ENCODE measurements at places on chromosomes 12 and 14.

GRCh38 chr12:68815232-68815927, 7.4 kb downstream of the MDM2 start:
- DNase-seq = no peak

DNA sequence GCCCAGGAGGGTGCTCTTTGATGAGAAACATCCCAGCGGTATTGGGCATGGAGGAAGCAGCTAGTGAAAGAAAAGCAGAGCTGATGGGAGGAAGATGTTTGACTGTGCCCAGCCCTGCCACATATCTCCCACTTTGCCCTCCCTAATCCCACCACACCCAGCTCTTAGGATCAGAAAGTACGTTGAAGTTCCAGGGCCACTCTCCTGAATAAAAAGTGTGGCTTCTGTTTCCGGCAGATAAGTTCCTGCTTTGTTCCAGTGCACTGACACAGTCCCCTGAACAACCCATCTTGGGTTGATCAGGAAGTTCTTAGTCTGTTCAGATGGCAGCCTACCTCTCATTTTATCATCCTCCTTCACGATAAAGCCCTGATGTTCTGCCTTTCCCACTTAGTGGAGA, 16.5 kb downstream of the TPCN1 start:
- DNase-seq = no peak

DNA sequence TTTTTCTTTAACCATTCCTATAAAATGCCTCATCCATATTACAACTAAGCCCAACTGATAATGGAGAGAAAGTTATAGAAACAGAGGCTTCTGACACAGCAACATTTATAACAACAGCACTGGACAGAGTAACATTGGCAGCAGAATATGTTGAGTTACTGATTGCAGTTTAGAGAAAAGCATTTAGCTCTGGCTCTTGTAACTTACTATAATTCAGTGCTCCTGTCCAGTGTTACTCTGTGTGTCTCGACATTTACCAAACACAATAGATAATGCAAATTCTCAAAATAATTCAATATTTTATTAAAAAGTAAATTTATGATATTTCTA, 356.1 kb downstream of the CEP128 start:
- DNase-seq = no peak

DNA sequence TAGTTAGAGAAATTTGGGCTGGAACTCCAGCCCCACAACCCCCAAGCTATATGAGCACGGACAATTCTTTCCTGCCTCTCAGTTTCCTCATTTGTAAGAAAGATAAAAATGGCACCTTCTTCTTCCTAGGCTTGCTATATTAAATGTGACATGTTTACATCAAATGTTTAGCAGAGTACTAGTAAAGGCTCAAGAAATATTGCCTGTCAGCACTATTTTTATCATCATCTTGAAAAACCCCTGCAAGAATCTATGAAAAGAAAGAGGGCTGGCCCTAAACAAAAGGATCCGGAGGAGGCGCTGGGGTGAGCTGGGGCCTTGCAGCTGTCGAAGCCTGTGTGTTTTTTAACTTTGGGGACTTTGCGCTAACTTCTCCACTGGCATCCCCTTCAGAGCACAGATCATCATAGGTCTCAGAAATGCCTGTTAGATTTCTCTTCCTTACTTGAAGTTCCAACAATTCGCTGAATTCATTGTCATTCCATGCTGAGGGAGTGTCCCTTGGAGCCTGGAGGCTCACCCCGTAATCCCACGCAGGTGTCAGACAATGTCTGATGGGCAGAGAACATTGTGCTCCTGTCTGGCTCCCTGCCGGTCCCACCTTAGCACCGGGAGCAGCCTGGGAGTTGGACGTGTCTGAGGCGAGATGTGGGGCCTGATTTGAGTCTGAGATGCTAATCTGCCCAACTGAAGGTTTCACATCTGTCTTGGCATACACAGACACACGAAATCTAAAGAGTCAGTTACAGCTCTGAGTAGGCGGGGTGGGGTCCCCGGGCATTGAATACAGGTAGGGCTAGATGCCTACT, 206.8 kb downstream of the NUAK1 start:
- no peak for DNase-seq

DNA sequence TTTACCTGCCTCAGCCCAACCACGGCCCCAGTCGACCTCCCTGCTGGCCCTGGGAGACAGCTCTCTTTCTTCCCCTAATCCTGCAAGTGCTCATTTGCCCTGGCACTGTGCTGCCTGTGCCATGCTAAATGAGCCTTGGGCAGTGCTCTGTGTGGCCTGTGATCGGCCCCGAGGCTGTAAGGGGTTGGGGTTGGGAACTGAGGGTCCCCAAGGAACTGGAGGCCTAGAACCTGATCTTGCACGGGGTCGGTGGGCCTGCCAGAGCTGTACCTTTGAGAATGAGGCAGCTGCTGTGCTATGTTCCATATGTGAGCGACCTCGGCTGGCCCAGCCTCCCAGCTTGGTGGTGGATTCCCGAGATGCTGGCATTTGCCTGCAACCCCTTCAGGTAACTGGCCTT, 2.8 kb downstream of the RNF31 start:
- DNase-seq = no peak

- no peak for DNase-seq
Observed at GRCh38 chr14:104240434-104241157, 102.2 kb downstream of the KIF26A start.

- no peak for DNase-seq
Observed at GRCh38 chr14:55760789-55761566, 181.0 kb downstream of the KTN1 start.

GRCh38 chr12:110813285-110813684, 33.5 kb upstream of the CCDC63 start:
- no peak for DNase-seq

DNA sequence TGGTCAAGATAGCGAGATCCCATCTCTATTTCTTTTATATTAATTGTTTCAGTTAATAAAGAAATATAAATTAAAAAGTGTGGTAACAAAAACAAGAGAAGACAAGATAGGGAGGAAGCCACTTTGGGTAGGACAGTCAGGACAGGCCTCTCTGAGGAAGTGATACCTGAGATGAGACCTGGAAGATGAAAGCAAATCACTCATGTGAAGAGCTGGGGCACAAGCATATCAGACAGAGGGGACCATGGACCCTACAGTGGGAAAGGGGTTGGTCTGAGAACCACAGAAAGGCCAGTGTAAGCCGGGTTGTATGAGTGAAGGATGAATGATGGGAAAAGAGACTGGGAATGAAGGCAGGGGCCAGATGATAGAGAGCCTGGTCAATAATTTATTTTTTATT, 1.8 kb upstream of the MED6 start:
- DNase-seq = no peak

DNA sequence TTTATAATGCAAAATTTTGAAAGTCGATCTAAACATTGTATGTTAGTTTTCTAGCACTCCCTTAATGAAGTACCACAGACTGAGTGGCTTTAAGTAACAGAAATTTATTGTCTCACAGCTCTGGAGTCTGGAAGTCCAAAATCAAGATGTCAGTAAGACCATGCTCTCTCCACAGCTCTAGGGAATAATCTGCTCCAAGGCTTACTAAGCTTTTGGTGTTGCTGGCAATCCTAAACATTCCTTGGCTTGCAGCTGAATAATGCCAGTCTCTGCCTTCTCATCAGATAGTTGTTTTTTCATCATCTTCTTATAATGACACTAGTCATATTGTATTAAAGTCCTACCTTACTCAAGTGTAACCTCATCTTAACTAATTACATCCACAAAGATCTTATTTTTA, 102.2 kb downstream of the RASSF9 start:
- DNase-seq = no peak

GRCh38 chr14:49972823-49973222, 79.9 kb downstream of the ARF6 start:
- peak; percentile 70 for DNase-seq

- no peak for DNase-seq
Observed at GRCh38 chr14:83908419-83908818, 1621.5 kb upstream of the FLRT2 start.

- DNase-seq = peak; percentile 69
Observed at GRCh38 chr12:10190558-10191388, 11.9 kb downstream of the TMEM52B start.

- DNase-seq = no peak
Observed at GRCh38 chr14:35085441-35085840, 36.3 kb downstream of the PPP2R3C start.

DNA sequence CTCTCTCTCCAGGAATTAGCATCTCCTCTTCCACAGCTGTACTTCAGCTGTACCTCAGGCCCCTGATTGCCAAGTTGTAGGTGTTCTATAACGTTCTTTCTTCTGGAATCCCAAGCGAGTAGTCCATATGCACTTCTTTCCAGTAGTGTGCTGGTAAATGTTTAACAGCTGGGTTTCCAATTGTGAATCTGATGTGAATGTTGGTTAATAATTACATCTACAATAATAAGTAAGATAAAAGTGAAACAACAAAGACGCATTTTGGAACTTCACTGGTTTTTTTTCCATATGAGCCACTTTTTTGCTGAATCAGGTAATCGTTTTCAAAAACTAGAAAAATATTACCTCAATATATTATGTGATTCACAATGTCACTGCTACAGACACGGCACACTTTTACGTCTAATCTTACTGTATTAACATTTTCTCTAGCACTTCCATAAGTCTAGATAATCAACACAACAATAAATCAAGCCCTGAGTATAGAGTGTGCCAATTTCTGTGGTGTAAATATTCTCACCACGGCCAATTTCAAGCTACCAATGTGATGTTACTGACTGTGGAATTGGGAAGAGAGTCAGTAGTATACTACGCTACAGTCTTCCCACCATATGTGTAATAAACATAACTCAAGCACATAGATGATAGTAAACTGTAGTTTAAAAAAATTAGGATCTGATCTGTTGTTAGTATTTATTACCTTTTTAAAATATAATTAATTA, 113.0 kb downstream of the ZFP36L1 start:
- no peak for DNase-seq

- no peak for DNase-seq
Observed at GRCh38 chr12:58576916-58577315, 343.4 kb downstream of the LRIG3 start.

DNA sequence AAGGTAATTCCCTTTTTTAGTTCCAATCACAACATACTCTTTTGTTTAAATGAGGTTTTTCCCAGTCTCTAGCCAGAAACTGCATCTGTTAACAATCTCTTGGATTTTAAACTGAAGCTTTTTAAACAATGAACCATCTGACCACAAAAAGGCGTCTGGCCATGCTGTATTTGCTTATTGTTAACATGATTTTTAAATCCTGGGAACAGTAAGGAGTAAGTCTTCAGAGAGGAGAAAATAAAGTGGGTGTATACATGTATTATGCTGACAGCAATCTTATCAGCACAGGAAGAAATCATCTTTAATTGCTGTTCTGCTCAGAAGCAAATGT, 106.2 kb downstream of the DAAM1 start:
- DNase-seq = no peak

GRCh38 chr12:16588812-16589211, 17.1 kb downstream of the LMO3 start:
- DNase-seq = no peak

DNA sequence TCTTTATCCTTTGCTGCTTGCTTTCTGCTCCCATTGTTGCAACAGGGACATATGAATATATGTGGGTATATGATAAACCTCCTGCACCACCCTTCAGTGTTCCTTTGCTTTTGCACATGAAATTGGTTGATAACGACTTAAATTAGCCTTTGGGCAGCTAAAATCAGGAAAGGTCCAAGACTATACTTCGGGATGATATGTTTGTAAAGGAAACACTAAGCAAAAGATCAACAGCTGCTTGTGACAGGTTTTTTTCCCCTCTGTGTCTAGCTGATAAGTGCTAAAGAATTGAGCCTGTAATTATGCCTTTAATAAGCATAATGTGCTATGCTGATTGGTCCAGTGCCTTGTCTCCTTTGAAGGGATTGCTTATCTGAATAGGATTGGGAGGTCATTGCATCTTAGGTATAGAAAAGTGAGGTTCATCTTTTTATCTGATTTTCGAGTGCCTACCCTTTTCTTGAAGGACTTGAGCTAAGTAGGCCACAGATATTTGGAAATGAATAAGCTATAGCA, 59.4 kb downstream of the PPHLN1 start:
- DNase-seq = no peak

- DNase-seq = no peak
Observed at GRCh38 chr12:58804749-58805148, 115.6 kb downstream of the LRIG3 start.

DNA sequence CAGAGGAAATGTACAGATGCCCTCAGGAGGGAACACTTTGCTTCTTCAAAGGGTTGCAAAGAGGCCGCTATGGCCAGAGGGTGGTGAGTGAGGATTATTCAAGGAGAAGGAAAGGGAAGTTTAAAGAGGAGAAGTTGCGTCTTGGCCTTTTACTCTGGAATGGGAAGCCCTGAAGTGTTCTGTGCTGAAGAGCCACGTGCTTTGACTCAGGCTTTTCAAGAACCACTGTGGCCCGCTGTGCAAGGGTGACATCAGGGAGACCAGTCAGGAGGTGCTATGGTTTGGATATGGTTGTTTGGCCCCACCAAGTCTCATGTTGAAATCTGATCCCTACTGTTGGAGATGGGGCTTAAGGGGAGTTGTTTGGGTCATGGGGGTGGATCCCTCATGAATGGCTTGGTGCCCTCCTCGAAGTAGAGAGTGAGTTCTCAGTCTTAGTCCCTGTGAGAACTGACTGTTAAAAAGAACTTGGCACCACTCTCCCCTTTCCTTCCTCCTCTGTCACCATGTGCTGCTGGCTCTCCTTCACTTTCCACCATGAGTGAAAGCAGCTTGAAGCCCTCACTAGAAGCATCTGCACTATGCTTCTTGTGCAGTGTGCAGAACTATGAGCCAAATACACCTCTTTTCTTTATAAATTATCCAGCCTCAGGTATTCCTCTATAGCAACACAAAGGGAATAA, 66.1 kb upstream of the DUSP6 start:
- no peak for DNase-seq

DNA sequence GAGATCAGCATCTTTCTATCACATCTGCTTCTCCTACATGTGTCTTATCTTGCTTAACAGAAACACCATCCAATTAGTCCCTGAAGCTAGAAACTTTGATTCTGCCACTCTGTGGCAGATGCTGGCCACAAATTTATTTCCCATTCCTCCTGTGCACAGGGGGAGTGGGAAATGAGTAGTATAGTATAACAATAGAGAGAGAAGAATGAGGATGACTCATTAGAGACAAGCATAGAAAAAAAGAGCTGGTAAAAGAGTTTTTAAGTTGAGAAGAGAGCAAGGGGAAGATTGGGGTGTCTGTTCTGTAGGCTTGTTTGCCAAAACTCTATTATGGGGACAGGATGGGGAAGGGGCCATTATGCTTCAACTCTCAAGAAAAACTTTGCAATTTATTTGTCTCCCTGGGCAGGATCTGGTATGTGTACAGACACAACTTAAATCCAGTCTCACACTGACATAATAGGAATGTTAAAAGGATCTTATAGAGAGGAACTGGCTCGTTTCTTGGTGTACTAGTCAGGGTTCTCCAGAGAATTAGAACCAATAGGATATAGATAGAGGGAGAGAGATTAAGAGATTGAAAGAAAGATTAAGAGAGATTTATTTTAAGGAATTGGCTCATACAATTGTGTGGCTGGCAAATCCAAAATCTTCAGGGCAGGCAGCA, 142.6 kb upstream of the CPSF6 start:
- DNase-seq = no peak

DNA sequence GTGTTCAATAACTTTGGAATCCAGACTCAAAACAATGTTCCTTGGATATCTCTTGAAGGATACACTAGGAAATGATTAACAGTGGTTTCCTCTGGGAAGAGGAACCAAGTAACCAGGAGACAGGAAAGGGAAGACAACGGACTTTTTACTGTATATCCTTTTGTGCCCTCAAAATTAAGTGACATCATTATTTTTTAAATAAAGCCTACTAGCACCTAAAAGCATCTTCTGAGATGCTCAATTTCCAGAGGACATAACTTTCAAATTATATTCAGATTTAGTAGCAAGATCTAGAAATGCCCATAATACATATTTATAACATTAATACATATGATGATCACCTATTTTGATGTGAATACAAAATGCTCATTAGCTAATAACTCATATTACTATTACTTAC, 6.5 kb downstream of the HECTD1 start:
- DNase-seq = no peak
